ENCODE measurements at places on chromosomes 12 and 14. TPM values are rescaled to one million over a fixed set of nuclear protein-coding genes. Genes with fewer than 3 reads are reported as not detected.

GRCh38 chr14:33914676-33915516, 36.0 kb downstream of the EGLN3 start:
- no peak for DNase-seq

DNA sequence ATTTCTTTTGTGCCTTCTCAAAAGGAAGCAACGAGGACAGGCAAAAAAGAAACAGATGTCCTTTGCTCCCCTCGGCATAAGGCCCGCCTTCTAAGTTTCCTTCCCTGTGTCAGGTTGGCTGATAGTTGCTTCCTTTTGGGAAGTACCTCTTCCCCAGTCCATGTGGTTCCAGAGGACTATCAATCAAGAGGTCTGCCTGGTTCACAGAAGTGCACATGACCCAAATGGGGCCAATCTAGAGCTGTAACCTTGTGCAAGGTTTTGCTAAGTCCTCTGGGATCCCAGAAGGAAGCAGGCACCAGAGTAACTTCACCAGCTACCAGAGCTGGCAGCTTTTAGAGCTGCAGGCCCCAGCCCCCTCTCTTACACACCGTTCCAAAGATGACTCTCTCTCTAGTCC, 42.6 kb downstream of the TMEM63C start:
- DNase-seq, result no peak

GRCh38 chr12:48119834-48120195, 651 bp downstream of the PFKM start:
- DNase-seq, result no peak

- no peak for DNase-seq
Measured at GRCh38 chr14:23828001-23828400, 125.6 kb upstream of the DHRS4 start.

- DNase-seq, result no peak
Measured at GRCh38 chr14:47276931-47277330, 398.5 kb downstream of the MDGA2 start.

GRCh38 chr12:116955382-116956021, 44.8 kb downstream of the FBXW8 start:
- no peak for DNase-seq

DNA sequence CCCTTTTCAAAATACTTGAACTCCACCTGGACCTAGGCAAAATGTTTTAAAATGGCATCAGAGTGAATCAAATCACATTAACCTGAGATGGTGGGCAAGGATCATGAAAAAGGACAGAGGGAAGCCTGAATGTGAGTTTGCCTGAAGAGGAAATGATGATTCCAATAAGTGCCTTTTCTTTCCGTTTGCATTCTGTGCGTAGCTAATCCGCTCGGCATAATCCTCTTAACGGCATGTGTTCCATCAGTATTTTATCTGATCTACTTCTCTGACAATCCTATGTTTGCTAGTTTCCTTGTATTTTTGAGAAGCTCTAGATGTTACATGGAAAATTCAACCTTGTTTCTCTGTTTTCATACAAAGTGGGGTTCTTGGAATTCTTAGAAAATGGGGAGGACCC, 354.6 kb downstream of the NRXN3 start:
- DNase-seq, result no peak

DNA sequence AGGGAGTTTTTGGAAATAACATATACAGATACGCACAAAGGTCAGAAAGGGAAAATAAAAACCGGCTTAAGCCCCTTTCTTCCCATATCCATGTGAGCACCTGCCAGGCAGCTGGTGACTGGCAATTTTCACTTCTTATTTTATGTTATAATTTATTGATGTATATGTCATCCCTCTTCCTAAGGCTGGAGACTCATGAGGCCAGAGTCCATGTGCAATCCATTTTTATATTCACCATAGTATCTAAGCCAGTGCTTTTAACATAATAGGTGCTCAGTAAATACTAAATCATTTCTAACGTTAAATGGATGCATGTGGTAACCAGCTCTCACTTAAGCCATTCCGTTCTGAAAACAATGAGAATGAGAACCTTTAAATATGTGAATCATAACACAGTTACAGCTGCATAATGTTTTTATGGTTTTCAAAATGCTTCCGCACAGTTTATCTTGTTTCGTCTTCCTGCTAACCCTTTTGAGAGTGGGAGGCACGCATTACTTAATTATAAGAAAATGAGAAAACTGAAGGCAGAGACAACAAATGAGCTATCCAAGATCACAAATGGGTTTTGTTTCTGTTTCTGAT, 178.3 kb downstream of the CACNA1C start:
- DNase-seq, result no peak

- DNase-seq, result no peak
Measured at GRCh38 chr14:54650959-54651351, 84.0 kb downstream of the SAMD4A start.

DNA sequence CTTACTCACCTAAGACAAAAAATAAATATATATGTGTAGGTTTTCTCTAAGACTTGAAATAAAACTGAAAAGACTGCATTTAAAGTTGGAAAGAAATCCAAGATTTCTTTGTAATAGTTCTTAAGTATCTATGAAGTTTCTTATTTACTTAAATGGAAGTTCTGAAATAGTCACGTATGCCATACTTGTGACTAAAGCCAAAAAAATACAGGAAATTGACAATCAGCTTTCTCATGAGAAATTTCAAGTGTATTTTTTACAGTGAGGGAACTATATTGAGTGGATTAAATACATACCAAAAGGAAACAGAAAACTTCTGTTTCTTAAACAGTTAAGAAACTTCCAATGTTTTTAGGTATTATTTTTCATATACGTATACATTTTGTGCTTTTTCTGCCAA, 188.1 kb downstream of the DPY19L2 start:
- DNase-seq, result no peak

DNA sequence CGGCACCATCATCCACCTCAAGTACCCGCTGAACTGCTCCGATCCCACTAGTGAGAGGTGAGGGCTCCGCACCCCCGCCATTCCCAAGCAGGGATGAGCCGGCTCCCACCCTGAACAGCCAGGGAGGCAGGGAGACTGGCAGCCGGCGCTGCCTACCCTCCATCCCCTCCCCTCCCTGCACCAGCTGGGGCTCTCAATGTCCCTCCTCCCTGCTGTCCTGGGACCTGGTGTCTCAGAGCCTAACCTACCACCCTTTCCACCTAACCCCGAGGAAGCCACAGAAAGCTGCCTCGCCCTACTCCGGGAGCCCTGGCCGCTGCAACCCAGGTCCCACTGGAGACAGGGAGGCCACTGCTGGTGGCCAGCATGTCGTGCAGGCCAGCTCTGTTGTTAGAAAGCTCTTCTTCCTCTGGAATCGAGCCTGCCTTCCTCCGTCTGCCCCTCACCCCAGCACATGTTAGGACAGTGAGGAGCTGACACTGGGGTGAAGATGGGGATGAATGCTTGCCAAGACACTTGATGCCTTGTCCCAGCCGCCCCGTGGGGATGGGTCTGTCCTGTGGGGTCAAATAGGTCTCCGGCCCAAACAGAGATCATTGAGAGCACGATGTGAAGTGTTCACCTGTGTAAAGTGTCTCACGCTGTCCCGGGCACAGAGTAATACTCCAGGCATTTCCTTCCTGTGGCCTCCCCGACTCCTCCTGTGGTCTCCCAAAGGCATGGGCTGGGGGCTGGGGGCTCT, 1.1 kb downstream of the PTPN6 start:
- no peak for DNase-seq

- no peak for DNase-seq
Measured at GRCh38 chr12:32025906-32026305, 66.7 kb downstream of the RESF1 start.

DNA sequence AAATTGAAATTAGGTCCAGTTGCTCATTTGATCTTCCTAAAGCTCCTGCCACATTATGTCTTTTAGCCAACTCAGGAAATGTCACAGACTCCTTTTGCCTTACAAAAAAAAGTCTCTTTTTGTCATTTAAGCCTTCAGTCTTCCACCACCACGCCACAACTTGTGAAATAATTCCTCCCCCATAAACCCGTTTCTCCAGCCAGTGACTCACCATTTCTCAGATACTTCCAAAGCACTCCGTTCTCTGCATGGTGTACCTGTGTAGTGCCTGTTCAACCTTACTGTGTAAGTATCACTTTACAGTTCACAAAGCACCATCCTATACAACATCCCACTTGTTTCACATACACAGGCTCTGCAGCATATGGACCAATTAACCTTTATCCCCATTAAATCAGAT, 139.5 kb upstream of the AEBP2 start:
- no peak for DNase-seq

GRCh38 chr14:84029246-84029645, 1500.7 kb upstream of the FLRT2 start:
- no peak for DNase-seq

- DNase-seq, result peak; percentile 58
Measured at GRCh38 chr12:51591016-51591901, at the start of gene SCN8A. SCN8A (plus strand) TSS chr12:51591233; CDS start chr12:51662818, 71,585 bp downstream.

DNA sequence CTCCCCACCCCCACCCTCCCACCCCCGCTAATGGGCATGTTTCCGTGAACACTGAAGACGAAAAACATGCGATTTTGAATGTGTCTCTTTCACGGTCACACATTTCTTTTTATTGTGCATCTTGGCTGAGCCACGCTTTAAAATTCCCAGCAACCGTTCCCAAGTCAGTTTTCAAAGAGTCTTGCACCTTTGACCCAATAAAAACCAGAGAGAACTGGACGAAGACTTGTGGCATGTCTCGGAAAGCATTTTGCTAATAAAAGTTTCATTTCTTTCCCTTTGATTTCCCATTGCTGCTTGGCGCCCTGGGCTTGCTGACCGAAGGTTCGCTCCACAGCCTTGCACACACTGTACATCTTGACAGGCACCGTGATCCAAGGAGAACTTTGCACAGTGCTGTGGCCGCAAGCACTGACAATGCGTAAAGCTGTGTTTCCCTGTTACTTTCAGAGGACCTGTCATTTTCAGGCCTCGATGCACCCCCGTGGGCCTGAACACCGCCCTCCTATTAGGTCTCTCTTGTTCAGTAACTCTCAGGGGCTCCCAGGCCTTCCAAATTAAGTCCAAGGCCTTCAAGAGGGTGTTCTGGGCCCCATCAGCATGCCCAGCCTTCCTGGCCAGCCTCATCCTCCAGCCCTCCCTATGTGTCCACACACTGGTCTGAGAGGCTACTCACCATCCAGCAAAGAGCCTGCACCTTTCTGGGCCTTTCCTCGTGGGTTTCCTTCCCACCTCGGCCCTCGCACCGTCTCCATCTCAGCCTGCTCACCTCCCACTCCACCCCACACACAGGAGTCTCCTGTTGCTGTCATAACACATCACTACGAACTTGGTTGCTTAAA, 63.4 kb upstream of the DIO3 start:
- DNase-seq, result no peak

DNA sequence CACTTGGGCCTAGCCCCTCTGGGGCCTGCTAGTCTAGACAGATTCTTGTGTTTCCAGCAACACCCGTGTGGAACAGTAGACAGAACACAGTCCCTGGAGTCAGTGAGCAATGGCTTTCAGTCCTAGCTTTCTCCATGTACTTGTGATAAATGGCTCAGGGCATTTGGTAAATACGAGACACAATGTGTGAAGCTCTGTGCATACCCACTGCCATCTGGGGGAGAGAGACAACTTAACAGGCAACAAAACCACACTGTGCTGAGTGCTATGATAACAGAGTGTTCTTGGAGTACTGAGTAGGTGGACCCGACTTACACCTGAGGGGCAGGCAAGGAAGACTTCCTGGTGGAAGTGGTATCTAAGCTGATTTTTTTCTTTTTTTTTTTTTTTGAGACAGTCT, 86.3 kb upstream of the TBX3 start:
- no peak for DNase-seq

DNA sequence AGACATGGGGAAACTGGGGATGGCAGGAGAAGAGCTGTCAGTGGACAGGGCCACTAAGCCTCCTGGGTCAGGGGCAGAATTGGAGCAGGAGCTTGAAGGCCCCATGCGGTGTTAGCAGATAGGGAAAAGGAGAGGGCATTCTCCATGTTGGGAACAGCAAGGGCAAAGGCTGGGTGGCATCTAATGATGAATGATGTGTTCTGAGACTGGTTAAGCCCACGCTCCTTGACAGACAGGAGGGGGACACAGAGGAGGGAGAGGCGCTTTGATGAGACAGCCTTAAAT, 63.0 kb downstream of the CLMN start:
- DNase-seq, result no peak

DNA sequence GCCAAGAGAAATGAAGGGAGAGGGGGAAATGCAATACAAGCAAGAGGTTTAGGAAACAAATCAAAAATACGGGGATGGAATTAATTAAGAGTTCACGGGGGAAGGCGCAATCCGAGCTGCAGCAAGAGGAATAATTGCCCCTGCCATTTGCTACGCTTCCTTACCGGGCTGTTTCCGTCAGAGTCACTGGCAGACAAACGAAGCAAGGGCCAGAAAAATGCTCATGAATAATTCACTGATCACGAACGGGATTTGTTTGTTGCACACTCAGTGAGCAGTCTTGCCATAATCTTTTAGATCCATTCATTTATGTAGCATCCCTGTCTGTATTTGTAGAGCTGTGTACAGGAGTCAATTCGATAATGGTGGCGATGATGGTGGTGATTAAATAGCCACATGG, 39.0 kb downstream of the PLXNC1 start:
- no peak for DNase-seq

DNA sequence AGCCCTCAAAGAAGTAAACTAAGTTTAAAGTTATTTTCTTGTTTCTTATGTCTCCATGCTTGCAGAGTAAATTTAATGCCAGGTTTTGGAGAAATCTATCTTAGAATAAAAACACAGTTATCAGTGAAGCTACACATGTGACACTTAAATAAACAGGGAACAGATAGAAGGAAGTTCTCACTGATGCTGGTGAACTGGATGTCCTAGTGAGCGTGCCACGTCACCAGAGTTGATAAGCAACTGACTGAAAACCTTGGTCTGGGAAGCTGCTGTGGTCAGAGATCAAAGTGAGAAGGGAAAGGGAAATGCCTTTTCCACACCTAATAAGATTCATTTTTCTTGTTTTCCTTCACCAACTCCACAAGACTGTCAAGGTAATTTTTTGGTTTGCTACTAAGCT, 74.8 kb upstream of the PCED1B start:
- DNase-seq, result no peak

DNA sequence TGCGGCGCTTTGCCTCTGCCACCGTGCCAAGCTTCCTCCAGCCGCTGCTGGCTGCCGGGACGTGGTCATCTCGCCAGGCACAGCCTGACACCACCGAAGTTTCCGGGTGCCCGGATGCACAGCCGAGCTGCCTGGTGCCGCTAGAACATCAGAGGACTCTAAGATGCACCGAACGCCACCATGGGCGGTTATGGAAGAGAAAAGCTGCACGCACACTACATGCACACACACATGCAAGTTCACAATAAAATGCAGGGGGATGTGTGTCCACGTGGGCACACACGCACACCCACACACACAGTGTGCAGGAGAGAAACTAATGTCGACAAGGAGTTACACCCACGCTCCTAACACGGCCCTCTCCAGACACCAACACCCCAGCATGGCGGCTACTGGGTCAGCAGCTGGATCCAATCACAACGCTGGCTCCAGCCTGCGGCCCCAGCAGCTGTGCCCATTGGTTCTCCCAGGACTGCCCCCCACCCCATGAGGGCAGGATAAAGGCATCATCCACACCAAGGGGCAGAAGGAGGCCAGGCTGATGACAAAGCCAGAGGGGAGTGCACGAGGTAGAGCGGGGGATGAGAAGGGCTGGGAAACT, 82.7 kb downstream of the BCL11B start:
- DNase-seq, result no peak

KITLG gene
- 9.1 TPM for total RNA-seq

IQSEC3 gene
- total RNA-seq, result 2.5 TPM

CCDC177 gene
- 0.22 TPM for total RNA-seq

RHOJ gene
- 1.9 TPM for total RNA-seq

GPR135 gene
- 3.0 TPM for total RNA-seq

IGF1 gene
- 0.57 TPM for total RNA-seq

NXPH4 gene
- total RNA-seq, result 2.0 TPM

FRMD6 gene
- 40.7 TPM for total RNA-seq

E2F7 gene
- total RNA-seq, result 15.9 TPM

APOF gene
- total RNA-seq, result not detected

OR6C65 gene
- not detected for total RNA-seq

NRIP2 gene
- total RNA-seq, result not detected

Measured in progenitor cell of endocrine pancreas (in vitro differentiated cells).